Right lobe of liver (tissue), 6 donors: ENCODE measurements at places on chromosomes 6 and 20. TPM values are rescaled to one million over a fixed set of nuclear protein-coding genes. Genes with fewer than 3 reads are reported as not detected.

- peak within 1 kb of the TSS; percentile 49 for H3K27ac ChIP-seq
- H3K4me3 ChIP-seq = peak within 1 kb of the TSS; percentile 50
- H3K4me1 ChIP-seq = no peaks in the 10 kb centered on the region
- no peaks in the 10 kb centered on the region for H3K36me3 ChIP-seq
- peak; percentile 69 for DNase-seq
Measured at GRCh38 chr20:38805502-38805957, at the start of gene PPP1R16B. PPP1R16B (plus strand) TSS chr20:38805697; CDS start chr20:38835926, 30,229 bp downstream.

Gene SCRT2
- not detected for total RNA-seq

GRCh38 chr6:56448046-56448445, 194.6 kb downstream of the DST start:
- no peaks in the 10 kb centered on the region for H3K36me3 ChIP-seq
- H3K4me1 ChIP-seq = no peaks in the 10 kb centered on the region
- H3K4me3 ChIP-seq = no peak overlapping the region

DNA sequence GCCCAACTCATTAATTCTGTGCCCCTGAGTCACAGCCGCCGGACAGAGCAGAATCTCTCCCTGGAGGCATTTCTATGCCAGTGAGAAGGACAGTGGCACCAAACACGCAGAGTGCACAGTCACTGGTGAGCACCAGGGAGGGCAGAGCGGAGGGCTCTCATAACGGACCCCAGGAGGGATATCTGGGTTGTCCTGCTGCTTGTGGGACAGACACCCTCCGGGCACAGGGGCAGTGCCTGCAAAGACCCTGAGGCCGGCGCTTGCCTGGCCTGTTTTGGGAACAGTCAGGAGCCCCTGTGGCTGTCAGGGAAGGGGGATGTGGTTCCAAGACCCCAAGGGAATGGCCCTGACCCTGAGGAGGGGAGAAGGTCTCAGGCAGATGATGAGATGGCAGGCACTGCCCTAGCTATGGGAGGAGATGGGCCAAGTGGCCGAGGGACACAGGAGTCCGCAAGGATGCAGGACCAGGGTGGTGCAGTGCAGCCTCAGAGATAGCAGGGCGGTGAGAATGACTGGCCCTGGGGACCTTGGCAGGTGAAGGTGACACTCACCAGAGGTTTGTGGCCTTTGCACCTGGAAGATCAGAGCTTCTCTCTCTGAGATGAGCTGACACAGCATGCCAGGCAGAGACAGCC, 270.8 kb downstream of the SMOC2 start:
- H3K27me3 ChIP-seq = no peaks in the 10 kb centered on the region
- no peak overlapping the region for H3K27ac ChIP-seq
- no peaks in the 10 kb centered on the region for H3K36me3 ChIP-seq
- DNase-seq = peak; percentile 25

Gene PTCHD4
- 0.12 TPM for total RNA-seq
